C1 segment of cervical spinal cord (tissue), 14 donors: ENCODE measurements at places on chromosomes 11 and 22.

GRCh38 chr11:71212871-71213559 is 39.4 kb downstream of the SHANK2 start:
- no peak for DNase-seq

GRCh38 chr11:112769170-112769569 is 192.1 kb upstream of the NCAM1 start:
- DNase-seq, result no peak

- no peak for DNase-seq
Observed at GRCh38 chr22:22882033-22882717, 5.4 kb upstream of the IGLL5 start.

DNA sequence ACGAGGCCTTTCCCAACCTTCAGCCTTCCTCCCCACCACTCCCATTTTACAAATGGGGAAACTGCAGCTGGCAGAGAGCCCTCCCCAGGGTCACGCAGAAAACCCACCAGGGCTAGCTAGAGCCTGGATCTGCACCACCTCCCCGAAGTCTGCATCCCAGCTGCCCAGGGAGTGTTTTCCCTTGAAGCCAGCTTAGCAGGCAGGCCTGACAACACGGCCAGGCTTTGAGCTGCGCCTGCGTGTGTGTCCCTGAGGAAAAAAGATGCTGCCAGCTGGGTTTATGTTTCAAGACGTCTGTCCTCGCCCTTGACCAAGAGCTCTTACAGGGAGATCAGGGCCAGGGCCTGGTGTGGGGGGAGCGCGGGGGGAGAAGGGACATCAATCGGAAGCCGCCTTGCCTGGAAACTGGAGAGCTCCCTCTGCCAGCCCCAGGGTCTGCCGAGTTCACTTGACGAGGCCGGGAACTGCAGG is 20.3 kb downstream of the WNT11 start:
- no peak for DNase-seq

- no peak for DNase-seq
Observed at GRCh38 chr22:43256976-43257545, 70.1 kb upstream of the TTLL12 start.

DNA sequence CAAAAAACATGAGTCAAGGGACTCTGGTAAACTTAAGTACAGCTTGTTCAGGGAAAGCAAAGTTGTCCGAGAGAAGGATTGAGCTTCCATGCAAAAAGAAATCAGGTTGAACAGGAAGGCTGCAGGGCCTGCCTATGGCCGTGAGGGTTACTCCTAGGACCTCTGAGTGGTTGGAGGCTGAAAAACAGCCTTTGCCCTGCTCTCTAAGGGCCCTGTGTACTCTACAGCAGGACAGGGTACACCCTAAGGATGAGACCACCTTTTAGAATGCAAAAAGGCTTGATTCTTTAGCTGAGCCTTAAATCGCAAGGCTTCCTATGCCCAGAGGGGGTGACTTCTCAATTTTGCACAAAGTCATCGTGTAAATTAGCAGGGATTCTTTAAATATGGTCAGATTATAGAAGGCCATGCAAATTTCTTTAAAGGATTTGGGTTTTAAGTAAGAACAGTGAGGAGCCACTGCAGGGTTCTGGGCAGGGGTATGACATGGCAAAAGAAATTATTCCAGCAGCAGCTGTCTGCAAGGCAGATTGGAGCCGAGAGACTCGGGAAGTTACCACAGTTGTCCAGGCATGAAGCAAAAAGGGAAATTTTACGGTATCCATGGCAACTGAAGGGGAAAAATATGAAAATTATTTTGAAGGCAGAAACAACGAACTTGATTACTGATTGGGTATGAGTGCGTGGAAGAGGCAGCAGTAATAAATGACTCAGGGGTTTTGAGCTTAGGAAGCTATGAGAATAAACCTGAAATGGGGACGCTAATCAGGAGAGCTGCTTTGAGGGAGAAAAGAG is 91.8 kb downstream of the FAM76B start:
- DNase-seq, result no peak

- no peak for DNase-seq
Observed at GRCh38 chr11:77046060-77046501, 11.9 kb downstream of the B3GNT6 start.

- DNase-seq, result no peak
Observed at GRCh38 chr11:21066030-21066429, 396.6 kb downstream of the NELL1 start.

- no peak for DNase-seq
Observed at GRCh38 chr11:92870196-92870832, 99.1 kb upstream of the MTNR1B start.

GRCh38 chr11:44729063-44729462 is 2.3 kb downstream of the TSPAN18 start:
- no peak for DNase-seq

- DNase-seq, result no peak
Observed at GRCh38 chr22:39325392-39325932, 6.0 kb upstream of the RPL3 start.

GRCh38 chr22:23265368-23265700 is 85.0 kb downstream of the BCR start:
- DNase-seq, result no peak
